Activated CD4-positive, alpha-beta T cell treated with anti-CD3 and anti-CD28 coated beads, Interleukin-10, Interleukin-2, amounts not matched to agents 100 ng/mL and 50 ng/mL, durations not matched to agents 16 hours and 8 hours (primary cell): ENCODE measurements at places on chromosomes 1 and 21.
A peak's percentile ranks its signal among the peaks of the same experiment; 100 is the strongest.

DNA sequence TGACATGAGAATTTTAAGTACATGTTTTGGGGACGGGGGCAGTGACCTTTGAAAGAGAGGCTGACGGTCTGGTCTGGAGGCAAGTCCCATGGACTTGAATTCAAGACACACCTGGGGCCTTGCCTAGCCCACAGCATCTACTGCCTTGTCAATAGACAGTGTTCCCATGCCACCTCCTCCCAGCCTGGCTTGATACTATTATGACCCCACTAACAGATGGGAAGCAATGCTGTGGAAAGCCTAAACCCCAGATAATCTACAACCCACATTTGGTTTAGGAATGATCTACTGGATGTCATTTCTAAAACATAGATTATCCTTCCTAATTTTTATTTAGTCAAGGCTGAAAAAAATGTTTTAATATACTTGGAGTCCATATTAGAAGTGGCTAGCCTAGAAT is 17.8 kb upstream of the NFASC start:
- no peak for DNase-seq

DNA sequence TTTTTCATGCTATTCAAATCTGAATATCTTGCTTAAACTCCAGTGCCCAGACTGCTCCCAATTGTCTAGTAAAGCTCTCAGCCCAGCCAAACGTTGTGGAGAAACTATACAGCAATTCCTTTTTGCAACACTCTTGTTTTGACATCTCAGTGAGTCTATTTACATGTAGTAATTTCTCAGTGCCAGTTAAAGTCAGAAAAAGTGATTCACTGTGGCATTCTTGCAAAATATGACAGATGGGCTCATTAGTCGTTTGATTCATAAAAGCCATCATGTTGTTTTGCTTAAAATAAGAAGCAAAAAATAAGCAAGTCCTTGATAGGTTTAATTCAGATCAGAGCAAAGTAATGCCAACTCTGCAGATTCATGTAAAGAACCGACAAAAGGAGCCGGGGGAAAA is 20.7 kb upstream of the TMPRSS15 start:
- DNase-seq, result no peak

DNA sequence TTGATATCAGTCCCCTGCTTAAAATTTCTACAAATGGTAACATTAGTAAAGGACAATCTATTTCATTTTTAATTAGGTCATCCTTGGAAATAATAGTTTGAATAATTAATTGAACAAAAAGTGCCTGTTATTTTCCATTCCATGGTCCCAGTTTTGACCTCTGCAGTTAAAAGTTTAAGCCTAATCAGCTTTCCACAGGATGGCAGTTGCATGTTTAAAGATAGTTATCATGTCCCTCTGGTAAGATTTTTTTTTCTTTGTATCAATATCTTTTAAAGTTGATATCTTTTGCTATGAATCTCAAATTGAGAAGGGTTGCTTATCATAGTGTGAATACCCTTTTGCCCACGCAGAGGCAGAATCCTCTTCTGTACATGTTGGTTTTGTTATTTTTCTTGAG is 90.4 kb downstream of the HS2ST1 start:
- no peak for DNase-seq

DNA sequence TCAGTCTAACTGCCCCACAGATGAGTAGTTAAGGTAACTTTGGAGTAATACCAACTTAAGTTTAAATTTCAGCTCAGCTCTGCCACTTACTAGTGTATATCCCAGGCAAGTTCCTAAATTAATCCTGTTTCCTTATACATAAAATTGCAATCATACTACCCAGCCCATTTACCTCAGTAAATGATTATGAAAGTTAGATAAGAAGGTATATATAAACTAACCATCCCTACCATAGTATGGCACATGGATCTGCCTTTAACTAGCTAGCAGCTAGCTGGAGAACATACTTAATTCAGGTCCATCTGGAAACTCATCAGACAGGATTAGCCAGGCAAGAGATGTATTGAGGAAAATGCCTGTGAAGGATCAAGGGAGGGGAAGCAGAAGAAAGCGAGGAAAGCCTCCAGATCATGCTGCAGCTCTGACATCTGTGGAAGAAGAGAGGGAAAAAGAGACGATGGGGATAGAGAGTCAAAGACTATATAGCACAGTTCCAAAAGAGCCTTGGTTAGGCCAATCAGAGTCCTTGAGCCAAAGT is 8.0 kb upstream of the JAK1 start:
- DNase-seq, result no peak

- no peak for DNase-seq
Measured at GRCh38 chr1:152739841-152740240, 18.0 kb upstream of the KPRP start.

- no peak for DNase-seq
Measured at GRCh38 chr21:14890141-14890540, 174.7 kb downstream of the NRIP1 start.

DNA sequence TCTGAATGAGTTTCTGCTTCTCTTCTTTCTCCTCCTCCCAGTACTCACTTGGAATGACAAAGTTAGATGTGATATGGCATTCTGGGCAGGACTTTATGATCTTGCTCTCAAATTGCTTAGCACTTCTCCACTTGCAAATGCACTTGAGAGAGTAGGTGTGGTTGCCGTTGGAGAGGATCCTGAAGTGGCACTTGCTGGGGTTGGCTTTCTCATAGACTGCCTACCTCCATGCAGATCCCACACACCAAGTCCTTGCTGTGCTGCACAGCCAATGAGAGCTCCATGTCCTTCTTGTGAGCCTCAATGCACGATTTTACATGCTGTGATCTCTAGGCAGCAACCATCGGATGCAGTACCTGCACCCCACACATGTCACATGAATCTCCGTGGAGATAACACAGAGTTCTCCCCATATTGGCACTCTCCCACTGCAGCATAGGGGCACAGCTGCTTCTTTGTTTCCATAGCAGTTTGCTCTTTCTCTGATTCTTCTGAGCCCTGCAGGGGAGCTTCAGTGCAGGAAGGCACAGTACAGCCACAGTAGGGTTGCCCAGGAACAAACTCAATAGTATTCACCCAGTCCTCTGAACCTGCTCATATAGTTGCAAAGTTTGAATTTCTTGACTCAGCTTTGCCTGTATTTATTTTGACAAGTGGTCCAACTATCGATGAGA is 45.2 kb downstream of the ZNF691 start:
- no peak for DNase-seq

DNA sequence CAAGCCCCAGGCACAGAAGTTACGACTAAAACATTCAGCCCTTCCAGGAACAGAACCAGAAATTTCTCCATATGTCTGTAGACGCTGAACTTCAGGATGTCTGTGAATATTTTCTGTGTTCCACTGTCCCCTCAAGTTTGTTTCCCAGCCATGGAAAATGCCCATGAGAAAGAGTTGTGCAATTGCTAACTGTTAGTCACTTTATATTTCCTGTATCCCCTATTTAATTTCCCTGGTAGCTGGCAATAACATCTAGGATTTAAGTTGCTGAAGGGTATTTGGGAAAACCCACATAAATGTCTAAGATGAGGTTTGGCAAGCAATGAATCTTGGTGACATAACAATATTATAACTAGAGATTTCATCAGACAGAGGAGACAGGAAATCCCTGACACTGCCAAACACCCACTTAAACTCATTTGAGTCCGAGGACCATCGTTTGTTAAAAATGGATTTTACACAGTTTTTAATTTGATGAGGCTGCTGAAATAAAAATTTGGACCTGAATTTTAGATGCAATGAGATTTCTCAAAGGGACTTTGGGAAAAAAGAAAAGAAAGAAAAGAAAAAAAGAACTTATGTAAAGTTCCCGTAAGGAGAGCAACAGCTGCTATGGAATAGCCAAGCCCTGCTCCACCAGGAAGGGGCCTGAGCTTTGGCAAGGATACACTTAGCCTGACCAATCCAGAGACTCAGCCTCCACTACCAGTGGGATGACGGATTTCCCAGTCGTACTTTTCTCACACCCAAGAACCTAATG is 21.8 kb upstream of the ERRFI1 start:
- no peak for DNase-seq

DNA sequence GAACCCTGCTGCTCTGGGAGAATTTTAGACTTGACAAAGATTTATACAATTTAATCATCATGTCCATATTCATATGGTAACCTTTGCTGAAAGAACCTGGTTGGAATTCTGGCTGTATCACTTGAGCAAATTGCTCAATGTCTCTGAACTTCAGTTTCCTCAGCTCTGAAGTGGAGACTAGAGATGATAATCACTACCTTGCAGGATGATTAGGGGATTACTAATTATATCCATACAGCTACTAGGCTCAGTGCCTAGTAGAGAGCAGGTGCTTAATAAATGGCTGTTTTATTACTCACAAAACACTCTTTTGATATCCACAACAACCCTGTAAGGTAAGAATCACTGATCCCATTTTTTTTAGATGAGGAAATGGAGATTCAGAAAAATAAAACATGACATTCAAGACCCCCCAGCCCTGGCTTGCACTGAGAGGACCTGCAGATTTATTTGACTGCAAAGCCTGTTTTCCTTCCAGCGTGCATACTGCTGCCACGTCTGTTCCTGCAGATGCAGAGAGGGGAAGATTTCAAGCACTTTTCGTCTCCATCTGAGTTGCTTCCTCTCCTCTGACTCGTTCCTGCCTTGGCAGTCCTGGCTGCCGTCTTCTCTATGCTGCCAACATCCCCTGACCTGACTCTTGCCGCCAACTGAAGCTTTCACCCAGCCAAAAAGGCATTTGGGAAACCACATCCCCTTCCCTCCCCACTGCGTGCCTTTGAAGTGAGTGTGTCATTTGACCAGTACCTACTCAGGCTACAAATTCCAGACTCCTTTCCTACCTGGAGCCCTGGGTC is 203.0 kb downstream of the PLPP3 start:
- DNase-seq, result no peak

DNA sequence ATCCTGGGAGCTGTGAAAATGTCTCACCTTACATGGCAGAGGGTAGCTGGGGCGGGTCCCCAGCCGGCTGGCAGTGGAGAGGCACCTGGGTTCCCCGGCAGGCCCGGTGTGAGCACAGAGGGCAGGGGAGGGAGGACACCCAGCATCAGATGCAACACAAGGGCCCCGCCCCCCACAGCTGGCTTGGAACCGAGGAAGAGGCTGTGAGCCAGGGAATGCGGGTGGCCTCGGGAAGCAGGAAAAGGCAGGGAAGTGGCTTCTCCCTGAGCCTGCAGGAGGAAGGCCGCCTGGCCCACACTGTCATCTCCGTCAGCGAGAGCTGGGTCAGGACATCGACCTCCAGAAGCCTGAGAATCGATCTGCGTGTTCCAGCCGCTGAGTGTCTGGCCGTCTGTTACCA is 87.3 kb downstream of the SIK1 start:
- no peak for DNase-seq

DNA sequence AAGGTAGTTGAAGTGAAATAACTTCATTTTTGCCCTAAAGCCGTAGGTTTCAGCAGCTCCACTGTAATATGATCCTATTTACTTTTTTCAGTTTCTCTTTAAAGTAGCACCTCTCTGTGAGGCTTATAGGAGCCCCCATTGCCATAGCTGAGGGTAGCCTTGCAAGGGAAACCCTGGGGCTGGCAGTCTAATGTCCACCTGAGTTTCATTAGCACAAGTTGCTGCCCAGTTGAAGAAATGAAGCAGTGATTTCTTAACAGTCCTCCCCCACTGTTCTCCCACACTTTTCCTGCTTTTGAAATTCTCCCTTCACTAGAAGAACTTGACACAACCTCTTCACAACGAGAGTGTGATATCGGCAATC is 1.5 kb downstream of the HMCN1 start:
- DNase-seq, result no peak

DNA sequence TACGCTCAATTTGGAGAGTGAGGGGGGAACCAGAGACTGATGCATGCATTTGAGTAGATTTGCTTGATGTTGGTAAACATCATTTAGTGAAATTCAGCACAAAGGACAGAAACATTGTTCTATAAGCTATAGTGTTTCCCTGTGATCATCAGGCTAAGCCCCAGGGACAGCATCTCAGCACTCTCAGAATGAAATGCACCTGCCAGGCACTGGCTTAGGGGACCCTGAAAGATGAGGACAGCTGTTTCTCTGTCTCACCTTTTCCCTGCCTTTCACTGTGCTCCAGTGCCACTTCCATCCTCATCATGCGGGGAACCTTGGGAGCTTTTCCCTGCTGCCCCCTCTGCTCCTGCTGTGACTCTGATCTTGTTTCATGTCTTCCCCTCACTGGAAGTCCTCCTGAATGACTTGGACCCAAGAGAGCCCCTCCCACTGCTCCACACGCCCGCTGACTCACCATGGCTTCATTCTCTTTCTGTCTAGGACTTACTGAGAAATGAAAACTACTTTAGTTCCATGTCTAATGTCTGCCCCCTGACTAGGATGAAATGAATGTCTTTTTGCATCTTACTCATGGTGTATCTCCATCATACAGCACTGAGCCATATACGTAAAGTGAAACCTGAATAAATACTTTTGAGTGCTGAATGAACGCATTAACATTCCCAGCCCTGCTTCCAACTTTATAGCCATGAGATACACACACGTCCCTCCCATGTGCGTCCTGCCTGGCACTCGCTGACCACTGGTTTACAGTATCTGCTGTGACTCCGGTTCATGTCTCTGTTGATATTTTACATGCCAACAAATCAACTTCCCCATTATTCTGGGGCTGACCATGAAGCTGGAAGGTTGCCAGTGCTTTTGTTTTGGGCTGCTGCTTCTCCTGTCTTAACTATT is 182.0 kb downstream of the PCP4 start:
- no peak for DNase-seq

DNA sequence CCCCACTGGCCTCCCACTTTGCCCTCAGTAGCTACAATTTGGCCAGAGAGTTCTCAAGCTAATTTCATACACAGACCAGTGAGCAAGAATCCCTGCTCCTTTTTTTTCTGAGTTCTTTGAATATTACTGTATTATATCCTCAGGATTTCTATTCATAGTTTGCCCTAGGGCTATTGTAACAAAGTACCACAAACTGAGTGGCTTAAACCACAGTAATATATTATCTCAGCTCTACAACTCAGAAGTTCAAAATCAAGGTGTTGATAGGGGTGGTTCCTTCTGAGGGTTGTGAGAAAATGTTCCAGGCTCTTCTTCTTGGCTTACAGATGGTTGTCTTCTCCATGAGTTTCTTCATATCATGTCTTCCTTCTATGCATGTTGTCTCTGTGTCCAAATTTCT is 289.4 kb upstream of the ESRRG start:
- DNase-seq, result no peak

- no peak for DNase-seq
Measured at GRCh38 chr1:217249857-217250256, 381.0 kb downstream of the GPATCH2 start.

- no peak for DNase-seq
Measured at GRCh38 chr1:215276582-215276981, 194.0 kb downstream of the KCNK2 start.

DNA sequence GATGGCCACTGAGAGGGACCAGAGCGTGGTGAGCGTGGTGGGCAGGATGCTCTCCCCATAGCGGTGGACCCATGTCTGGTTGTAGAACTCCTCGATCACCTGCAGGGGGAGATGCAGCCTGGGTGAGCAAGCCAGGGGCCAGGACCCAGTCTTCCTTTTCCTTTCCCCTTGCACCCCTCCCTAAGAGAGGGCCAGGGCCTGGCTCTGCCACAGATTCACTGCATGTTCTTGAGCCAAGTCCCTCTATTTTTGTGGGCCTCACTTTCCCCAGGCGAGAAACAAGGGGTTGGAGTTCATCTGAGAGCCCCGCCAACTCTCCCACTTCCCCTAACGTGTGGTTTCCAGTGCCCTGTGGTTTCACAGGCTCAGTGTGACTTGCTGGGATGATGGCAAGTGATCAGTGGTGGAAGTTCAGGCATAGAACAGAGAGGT is 27.5 kb downstream of the SLC2A1 start:
- peak; percentile 81 for DNase-seq
